Erythroblast (primary cell): ENCODE measurements at places on chromosomes 7 and 10.

- peak; percentile 57 for DNase-seq
Observed at GRCh38 chr10:114634609-114634979, 23.5 kb downstream of the ABLIM1 start.

GRCh38 chr7:34138483-34138882, 233.1 kb downstream of the BMPER start:
- DNase-seq: no peak

DNA sequence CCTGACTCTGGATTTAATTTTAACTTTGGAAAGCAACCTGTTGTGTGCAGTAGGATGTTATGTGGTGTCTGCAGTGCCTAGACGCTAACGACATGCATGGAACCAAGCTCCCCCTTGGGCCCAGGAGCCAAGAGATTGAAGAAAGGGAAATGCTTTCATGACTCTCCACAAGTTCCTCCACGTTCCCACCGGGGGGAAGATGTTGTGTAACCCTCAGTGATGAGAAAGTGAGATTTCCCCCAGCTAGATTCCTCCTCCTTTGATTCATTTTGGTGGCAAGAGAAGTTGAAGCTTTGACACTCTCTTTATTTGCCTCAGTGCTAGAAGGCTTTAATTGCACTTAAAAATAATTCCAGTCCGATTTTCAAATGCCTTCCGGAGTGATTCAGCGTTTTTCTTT, 157.9 kb upstream of the INSYN2A start:
- no peak for DNase-seq

DNA sequence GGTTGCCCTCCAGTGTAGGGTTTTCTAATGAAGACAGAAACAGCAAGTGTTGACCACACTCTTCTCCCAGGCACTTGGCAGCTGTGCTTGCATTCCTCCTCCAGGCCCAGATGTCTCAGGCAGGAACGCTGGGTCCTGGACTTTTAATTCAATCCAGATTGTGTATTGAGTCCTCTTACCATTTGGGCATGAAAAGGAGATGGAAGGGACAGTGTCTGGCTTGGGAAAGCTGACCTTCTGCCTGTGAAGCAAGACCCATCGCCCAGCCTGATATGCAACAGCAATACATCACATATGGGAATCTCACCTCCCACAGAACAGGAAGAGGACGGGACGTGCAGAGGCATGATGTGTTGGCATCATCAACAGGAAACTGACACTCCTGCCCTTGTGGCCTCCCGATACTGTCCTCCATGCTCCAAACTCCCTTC, 174.4 kb upstream of the LYZL2 start:
- DNase-seq: no peak

DNA sequence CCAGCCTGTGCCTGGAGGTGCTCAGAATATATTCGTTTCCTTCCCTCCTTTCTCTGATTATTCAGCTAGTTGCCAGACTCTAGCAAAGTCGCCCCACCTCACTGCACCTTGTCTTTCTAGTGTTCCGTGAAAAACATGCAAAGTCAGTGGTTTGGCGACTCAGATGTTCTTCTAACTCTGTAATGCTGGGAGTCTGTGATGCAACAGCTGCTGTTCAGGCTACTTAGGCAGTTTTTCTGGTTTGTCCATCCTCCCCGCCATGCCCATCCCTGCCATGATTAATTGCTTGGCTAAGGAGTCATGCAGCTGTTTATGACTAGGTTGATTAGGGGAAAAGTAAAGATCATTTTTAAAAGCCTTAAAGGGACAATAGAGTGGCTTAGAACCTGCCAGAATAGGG, 99.4 kb downstream of the MTPN start:
- DNase-seq: no peak

DNA sequence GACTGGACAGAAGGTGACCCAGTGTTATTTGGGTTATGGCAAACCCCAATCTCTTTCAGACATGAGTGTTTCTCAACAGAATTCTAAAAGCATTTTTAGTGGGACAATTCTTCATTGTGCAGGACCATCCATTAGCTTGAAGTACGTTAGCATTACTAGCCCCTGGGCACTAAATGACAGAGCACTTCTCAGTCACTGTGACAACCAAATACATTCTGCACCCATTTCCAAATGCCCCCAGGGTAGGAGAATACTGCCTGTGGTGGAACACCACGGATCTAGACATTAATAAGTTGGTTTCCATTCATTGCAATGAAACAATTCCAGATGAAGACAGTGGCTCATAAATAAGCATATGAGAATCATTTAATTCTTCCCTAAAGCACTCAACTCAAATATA, 102.4 kb upstream of the FRMD4A start:
- DNase-seq: no peak

DNA sequence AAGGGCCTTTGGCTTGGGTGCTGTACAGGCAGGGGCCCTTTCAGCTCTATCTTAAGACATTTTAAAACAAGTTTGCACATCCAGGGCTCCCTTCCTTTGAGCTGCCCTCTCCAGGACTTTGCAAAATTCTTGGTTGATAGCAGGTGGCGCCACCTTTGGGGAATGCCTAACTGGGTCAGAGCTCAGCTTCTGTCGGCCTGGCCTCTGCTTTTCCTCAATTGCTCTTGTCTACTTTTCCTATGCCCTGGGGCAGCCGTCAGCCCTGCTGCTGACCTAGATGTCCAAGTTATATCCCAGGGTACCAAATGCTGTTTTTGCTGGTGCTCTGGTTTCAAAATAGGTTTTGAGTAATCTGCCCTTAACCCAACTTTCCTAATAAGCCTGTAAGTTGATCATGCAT, 65.8 kb downstream of the APBB1IP start:
- DNase-seq: no peak

- no peak for DNase-seq
Observed at GRCh38 chr7:107816011-107816566, 13.1 kb upstream of the SLC26A3 start.

- no peak for DNase-seq
Observed at GRCh38 chr10:86102451-86102850, 264.1 kb downstream of the GRID1 start.
